ENCODE measurements at places on chromosomes 6 and 20.

DNA sequence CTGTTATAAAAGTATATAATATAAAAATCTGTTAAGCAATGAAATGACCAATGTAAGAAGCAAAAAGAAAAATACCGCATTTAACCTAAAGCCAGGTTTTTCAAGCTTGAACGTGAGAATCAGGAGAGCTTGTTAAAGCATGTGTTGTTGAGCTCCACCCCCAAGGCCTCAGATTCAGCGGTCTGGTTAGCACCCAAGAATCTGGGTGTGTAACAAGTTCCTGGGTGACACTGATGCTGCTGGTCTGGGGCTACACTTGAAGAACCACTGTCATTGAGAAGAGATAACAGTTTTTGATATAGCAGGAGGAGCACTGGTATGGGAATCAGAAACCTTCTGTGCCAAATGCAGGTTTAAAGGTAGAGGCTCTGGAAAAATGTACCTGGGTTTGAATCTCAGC lies 154.0 kb downstream of the ID4 start:
- no peak for DNase-seq

DNA sequence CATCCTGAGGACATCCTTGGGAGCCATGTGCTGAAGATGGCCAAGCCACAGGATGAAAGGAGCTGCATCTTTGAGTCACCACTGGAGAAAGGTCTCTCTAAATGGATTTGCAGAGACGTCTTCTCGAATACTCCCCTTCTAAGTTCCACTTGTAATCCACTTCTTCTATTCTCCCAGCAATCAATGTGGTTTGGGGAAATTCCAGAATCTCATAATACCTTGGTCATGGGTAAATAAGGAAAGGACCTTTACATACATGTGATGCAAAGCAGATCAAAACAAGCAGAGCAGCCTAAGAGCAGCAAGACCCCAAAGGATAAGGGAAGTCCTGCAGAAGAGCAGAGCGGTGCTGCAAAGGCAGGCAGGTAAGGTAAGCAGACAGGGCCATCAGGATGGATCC lies 35.3 kb downstream of the TRIM38 start:
- DNase-seq = no peak

- no peak for DNase-seq
Measured at GRCh38 chr6:168374051-168374502, 54.5 kb upstream of the DACT2 start.

GRCh38 chr6:140459209-140459608 lies 1084.8 kb upstream of the CITED2 start:
- no peak for DNase-seq

- DNase-seq = no peak
Measured at GRCh38 chr6:142886431-142887170, 58.4 kb downstream of the HIVEP2 start.

GRCh38 chr20:36364506-36364905 lies 58.4 kb downstream of the DLGAP4 start:
- DNase-seq = no peak

- DNase-seq = no peak
Measured at GRCh38 chr20:36355469-36356171, 49.5 kb downstream of the DLGAP4 start.

GRCh38 chr6:66851930-66852329 lies 1144.9 kb upstream of the EYS start:
- no peak for DNase-seq

DNA sequence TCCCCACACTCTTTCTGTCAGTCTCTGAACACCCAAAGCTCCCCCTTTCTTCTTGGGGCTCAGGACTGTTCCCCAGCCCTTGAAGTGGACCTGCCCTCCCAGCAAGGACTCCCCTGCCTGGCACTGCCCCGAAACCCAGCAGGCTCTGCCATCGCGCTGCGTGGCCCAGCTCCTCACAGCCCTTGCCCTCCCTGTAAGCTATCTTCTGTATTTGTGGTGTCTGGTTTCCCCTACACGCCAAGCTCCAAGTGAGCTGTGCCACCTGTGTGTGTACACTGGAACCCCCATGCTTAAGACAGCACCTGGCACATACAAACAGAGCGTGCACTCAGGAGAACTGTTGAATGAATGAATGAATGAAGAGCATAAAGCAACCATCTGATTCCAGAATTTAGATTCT lies 57.7 kb downstream of the TMEM242 start:
- no peak for DNase-seq

- DNase-seq = no peak
Measured at GRCh38 chr6:20377623-20378265, 23.9 kb upstream of the E2F3 start.

- DNase-seq = no peak
Measured at GRCh38 chr6:137219664-137220252, 573 bp upstream of the IFNGR1 start.

GRCh38 chr6:135798751-135799515 lies 52.6 kb upstream of the PDE7B start:
- DNase-seq = no peak

DNA sequence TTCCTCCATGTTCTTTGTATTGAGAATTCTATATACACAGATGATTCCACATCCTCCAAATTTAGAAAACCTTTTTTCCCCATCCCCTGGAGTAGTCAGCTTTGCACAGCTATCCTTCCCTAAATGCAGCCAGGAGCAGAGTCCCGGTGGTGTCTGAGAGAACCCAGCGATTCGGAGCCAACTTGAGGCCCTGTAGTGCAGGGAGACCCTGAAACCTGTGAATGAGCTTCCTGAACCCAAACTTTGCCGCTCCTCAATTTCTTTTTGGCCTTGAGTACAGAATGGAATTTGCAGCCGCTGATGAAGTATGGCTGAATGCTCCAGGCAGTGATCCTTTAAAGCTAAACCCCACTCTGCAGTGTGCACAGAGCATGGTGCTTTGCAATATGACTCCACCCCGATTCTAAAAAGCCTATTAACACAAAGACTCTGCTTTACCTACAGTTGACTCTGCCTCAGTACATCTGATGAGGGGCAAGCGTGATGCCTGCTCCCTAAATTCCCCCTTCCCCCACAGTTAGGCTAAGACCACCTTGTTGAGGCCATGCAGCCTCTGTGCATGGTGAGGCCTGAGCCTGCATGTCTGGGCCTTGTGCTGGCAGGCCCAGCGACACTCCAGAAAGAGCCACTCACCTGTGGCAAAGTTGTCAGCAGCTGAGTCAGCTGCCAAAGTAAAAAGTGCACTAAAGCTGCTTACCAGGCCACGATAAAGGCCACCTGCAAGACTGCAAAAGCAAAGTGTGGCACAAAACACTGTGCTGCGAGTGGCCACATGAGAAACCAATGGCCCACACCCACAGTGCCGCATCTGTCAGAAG lies 82.1 kb downstream of the PLEKHG1 start:
- DNase-seq = no peak
